ENCODE measurements at places on chromosomes 5 and 9. TPM values are rescaled to one million over a fixed set of nuclear protein-coding genes. Genes with fewer than 3 reads are reported as not detected.

DNA sequence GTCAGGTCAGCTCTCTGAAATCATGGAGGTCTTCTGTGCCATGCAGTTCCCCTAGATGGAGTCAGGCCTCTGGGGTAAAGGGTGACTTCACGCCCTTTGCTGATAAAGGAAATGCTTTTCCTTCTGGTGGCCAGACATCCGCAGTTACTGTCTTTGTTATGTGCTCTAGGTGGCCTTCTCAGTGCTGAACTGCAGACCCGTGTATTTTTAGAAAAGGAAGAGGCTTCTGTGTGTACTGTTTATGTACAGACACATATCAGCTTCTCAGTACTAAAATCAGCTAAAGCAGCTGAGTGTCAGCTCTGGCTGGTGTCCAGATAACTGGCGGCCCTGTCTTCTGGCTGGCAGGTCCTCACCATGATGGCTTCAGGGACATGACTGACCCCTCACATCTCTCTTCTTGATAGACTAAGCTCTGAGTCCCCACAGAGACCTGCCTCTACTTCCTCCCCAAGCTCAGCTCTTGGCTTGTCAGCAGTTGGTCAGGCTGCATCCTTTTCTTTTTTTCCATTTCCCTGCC is 75.3 kb downstream of the ARHGAP26 start:
- DNase-seq, result no peak

- no peak for DNase-seq
Measured at GRCh38 chr9:6564360-6564759, 81.2 kb downstream of the GLDC start.

DNA sequence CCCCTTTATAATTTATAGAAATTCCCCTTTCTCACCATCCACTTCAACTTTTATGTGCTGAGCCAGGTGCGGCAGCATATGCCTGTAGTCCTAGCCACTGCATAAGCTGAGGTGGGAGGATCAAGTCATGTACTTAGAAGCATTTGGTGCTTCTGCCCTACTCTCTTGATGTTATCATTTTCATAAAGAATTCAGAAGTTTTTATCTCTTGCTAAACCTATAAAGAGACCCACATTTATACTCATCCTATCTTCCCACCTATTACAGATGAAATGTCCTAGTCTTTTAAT is 18.5 kb downstream of the HMMR start:
- DNase-seq, result no peak

GRCh38 chr5:36658038-36658756 is 51.8 kb downstream of the SLC1A3 start:
- no peak for DNase-seq

DDX4 gene
- total RNA-seq, result not detected

FBP1 gene
- total RNA-seq, result 1.9 TPM

DBH gene
- total RNA-seq, result not detected

All from H9 (cell line).